ENCODE measurements at places on chromosomes 4 and X.

- DNase-seq = no peak
These were observed 217.8 kb upstream of the HCCS start for GRCh38 chrX:10893366-10893765.

DNA sequence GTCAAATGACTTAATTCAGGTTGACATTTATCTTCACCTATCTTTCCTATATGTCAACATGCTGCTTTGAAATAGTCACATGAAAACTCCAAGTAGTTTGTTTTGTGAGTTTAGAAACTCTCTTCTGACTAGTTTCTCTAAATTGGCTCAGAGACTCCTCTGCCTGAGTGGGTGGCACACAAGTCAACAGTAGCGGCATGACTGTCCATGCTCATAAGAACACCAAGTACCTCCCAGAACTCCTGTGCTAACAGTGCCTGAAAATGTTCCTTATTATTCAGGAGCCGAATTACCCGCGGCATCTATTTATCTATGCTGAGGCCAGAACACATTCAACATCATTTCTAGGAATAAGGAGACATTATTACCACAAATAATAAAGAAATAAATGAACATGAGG lies 116.3 kb downstream of the SORBS2 start:
- DNase-seq = no peak

GRCh38 chrX:20421275-20421674 lies 154.6 kb upstream of the RPS6KA3 start:
- no peak for DNase-seq

GRCh38 chr4:182447767-182448280 lies 204.6 kb downstream of the TENM3 start:
- DNase-seq = no peak

DNA sequence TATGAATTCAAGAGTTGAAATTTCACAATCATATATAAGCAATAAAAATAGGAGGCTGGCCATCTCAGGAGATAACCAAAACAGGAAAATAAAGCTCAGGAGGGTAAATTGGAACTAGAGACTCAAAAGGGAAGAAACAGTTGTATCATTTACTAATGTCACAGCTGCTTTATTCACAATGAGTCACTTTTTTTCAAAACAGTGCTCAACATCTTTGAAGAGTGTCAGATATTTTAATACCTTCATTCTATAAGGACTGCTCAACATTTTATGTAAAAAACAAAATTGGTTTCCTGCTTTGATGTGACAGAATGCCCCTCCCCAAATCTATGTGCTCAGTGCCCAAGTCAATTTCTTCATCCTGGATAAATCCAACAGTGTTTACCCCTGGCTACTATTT lies 97.7 kb downstream of the DDX60 start:
- DNase-seq = no peak

DNA sequence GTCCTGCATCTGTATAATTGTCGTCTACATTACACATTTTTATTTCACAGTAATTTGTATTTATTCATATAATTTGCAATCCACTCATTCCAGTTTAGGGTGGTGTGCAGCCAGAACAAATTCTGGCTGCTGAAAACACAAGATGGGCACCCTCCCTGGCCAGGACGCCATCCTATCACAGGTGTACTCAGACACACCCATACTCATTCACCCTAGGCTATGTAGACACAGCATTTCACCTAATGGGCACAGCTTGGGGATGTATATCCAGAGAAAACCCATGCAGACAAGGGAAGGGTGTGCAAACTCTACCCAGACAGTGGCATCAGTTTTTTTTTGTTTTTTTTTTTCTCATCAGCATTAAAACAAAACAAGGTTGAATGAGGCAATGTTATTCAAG lies 73.1 kb downstream of the HMGB2 start:
- no peak for DNase-seq

GRCh38 chrX:141278306-141278705 lies 36.0 kb upstream of the SPANXC start:
- DNase-seq = no peak

DNA sequence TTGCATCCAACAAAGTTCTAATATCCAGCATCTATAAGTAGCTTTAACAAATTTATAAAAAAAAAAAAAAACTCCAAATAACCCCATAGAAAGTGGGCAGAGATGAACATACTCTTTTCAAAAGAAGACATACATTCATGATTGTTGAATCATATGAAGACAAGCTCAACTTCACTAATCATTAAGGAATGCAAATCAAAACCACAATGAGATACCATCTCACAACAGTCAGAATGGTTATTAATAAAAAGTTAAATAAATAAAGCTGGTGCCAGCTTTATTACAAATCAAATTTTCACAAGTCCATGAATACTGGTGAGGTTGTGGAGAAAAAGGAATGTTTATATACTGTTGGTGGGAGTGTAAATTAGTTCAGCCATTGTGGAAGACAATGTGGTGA lies 592.0 kb downstream of the IQCM start:
- no peak for DNase-seq

GRCh38 chrX:75303795-75304194 lies 29.9 kb downstream of the UPRT start:
- no peak for DNase-seq

DNA sequence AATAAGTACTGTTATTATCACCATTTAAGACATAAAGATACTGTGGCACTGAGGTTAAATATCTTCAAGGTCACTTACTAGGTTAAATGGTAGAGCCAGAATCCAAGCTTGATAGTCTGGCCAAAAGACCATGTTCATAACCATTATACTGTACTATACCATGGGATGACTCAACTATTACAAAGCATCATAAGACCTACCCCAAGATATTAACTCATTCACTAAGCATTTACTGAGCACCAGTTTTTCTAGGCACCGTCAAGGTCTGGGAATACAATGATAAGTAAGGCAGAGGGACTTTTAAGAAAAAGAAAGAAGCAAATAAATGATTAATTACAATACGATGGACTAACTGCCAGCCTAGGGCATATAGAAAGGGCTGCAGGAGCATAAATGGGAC lies 95.5 kb upstream of the KCTD8 start:
- DNase-seq = no peak

DNA sequence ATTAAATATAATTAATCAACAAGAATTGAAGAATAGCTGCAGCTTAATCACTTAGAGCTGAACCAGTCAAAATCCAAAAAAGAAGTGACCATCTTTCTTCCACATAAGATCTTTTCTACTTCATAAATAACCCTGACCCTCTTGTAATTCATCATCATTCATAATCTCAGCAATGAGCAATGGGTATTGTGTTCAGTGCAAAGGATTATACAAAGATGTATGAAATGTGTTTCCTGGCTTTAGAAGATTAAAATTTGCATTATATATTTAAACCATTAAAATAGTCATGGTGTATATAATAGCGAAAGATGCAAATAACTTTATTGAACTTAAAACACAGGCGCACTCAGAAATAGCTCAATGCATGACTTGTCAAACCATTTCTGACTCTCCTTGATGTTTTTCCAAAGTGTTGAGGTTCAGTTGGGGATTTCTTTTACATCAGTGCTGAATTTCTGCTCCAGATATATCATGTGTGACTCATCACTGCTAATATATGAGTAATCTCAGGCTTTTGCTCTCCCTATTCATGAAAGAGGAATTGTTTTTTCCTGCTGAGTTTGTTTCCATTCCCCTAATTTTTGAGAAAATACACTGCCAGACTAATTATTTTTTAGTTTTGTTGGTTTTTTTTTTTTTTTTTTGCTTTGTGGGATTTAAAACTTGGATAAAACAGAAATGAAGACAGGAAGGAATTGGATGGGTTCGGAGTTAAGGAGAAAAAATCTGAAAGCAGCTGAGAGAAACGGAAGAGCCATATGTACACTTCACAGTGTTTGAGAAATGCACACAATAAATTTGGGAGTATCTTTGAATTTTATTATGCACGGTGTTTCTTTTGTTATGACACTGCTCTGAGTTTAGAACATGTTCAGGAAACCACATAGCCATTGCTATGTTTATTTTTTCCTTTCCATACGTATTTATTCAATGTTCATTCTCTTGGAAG lies 290.1 kb upstream of the PCDH7 start:
- DNase-seq = no peak

GRCh38 chr4:62398318-62398717 lies 1198.2 kb downstream of the ADGRL3 start:
- no peak for DNase-seq

DNA sequence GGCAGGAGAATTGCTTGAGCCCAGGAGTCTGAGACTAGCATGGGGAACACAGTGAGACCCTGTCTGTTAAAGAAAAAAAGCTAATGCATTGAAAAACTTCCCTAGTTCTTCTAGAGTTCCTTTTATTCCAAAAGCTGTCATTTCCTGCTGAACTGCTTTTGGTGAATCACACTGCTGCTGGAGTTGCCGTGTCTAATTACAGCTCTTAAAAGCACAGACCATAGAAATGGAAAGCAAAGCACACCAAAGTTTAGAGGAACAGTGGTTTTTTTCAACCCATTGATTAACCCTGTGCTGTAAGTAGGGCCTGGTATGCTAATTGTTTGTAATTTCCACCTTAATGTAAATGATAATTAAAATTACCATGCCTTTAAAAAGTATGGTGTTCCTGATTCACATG lies 52.4 kb downstream of the SEPTIN11 start:
- no peak for DNase-seq

DNA sequence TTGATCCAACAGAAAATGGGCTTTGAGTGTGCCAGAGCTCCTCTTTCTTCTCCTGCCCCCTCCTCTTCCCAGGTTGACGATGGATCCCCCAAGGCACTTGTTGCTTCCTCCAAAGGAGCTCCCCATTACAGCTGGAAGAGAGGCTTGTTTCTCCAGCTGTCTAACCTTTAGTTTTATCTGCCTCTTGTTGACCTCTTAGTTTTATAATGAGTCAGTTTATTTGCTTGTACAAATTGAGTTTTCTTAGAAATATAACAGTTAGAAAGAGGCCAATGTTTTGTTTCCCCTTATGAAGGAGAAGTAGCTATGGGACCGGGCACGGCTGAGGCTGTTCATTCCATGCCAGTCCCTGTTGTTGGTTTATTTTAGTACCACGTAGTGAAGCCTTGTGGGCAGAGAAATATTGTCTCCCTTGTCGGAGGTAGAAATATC lies 158.2 kb downstream of the SPRY1 start:
- DNase-seq = no peak

DNA sequence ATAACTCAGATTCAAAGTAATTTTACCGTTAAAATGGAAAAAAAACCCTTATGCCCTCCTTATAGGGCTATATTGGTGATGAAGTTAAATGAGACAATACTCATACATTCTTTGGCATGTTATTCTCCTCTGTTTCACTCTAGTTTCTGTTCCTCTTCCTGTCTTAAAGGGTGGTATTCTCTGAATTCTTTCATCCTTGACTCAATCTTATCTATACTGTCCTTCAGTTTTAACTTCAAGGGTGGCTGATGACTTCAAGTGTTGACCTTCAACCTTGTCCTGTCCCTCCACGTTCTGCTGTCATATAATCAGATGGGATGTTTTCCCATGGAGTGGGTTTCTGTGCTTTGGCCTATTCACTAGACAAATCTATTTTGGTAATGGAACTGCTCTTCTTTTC lies 44.0 kb downstream of the ZNF518B start:
- DNase-seq = no peak

DNA sequence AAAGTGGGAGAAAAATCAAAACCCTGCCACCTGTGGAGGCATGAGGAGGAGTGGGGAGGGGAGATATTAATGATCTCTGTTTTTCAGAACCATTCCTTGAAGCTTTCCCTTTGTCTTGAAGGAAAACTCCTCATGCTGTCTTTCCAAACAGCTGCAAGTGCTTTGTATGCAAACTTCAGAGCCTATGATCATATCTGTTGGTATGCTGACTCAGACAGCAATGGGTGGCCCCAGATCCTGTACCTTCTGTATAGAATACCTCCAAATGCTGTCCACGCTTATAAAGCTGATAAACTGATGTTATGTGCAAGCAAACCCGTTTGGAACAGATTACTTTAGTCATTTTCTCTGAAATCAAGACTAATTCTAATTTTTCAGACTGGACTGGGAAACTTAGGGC lies 31.9 kb downstream of the BMP15 start:
- no peak for DNase-seq

- no peak for DNase-seq
These were observed 38.2 kb downstream of the HPGDS start for GRCh38 chr4:94304365-94304971.

- no peak for DNase-seq
These were observed 88.5 kb upstream of the GPR34 start for GRCh38 chrX:41600291-41600690.

GRCh38 chr4:26388671-26389070 lies 67.9 kb downstream of the RBPJ start:
- DNase-seq = no peak

DNA sequence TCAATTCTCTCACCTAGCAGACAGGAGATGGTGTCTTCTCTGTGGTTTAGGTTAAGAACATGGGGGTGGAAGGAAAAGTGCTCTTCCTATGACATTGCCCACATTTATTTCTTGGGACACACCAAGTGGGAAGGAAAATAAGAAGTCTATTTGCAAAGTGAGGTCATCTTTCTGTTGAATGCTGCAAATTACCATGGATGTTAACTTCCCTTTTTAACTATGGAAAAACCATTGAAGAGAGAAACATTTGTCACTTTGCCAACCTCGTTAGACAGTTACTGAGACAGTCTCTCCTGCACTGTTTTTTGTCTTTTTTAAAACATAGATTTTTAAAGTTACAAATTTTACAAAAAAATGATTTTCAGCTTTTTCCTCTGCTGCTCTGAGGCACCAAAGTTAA lies 72.8 kb upstream of the BEND4 start:
- no peak for DNase-seq

DNA sequence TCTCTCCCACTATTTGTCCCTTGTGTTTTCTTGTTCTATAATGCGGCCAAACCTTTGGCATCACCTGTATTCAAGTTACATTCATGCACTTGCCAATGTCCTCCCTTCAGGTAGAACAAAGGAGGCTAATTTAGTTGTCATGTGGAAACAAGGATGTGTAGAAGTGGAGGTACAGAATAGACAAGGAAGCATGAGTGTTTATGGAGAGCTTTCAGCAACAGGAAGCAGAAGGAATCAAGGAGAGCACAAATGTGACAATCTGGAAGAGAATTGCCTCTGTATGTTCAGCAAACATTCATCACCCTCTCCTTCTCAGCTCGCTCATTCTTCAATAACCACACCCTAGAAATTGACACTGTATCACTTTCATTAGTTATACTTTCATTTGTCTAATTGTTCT lies 103.4 kb downstream of the SLC7A11 start:
- no peak for DNase-seq

- no peak for DNase-seq
These were observed 521.5 kb downstream of the INPP4B start for GRCh38 chr4:142324572-142324971.

DNA sequence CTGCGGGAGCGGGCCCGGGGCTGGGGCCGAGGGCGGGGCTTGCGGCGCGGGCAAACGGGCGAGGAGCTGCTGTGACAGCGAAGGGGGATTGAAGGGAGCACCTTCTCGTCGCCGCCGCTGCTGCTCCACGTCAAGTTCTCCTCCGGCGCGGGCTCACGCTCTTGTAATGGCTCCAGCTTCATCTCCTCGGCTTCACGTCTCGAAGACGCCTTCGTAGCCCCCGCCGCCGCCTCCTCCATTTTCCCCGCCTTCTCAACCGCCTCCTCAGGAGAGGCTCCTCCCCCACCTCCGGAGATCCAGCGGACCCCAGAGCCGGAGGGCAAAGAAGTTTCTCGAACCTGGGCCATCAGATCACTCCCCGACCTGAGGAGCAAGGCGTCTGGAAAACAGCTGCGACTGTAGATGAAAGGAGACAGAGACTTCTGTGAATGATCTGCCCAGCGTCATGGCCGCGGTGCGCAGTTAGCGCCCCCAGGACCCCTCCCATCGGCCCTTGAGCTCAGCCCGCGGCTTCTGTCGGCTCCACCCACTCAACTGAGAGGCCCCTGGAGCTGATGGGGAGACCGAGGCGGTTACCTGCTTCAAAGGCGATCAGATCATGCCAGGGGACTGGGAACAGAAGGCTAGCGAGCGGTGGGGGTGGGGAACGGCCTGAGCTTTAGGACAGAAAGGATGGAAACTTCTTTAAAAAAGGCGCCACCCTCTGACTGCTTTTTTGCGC lies 895 bp downstream of the USP51 start:
- peak; percentile 41 for DNase-seq

Measured in SHP77 treated with DMSO at 0.1 percent for 48 hours (cell line).